ENCODE measurements at places on chromosomes 2 and 18.

DNA sequence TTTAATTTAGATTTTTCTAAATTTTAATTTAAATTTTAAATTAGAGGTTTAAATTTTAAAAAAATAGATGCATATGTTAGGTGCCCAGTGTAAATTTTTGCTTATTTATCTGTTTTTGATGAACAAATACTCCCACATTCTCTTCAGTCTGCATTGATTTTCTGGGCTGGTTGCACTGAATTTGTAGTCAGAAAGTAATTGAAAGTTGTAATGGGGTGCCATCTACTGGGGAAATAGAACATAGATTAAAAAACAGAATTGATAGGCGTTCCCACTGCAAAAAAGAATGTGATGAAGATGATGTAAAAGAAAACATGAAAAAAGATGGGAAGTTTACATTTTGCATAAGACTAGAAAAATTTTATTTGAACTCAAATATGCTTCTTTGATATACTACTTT lies 51.7 kb upstream of the CCDC85A start:
- DNase-seq = no peak

- no peak for DNase-seq
Measured at GRCh38 chr2:393711-394696, 106.1 kb upstream of the ALKAL2 start.

GRCh38 chr2:172813314-172813888 lies 77.8 kb downstream of the RAPGEF4 start:
- no peak for DNase-seq

- no peak for DNase-seq
Measured at GRCh38 chr2:20330192-20330591, 20.5 kb downstream of the PUM2 start.

DNA sequence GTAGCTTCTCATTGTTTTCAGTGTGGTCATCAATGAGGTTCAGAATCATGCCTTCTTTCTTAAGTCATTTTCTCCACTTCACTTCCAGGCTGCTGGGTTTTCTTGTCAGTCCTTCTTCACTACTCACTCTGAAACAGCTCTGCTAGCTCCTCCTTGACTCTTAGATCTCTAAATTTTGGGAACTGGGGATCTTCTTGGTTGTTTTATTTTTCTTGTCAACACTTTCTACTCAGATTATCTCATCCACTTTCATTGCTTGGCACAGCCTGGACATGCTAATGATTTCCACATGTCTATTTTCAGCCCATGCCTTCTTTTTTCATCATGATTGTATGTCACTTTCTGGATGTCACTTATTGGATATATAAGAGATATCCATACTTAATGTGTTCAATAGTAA lies 517.8 kb upstream of the DSEL start:
- no peak for DNase-seq

DNA sequence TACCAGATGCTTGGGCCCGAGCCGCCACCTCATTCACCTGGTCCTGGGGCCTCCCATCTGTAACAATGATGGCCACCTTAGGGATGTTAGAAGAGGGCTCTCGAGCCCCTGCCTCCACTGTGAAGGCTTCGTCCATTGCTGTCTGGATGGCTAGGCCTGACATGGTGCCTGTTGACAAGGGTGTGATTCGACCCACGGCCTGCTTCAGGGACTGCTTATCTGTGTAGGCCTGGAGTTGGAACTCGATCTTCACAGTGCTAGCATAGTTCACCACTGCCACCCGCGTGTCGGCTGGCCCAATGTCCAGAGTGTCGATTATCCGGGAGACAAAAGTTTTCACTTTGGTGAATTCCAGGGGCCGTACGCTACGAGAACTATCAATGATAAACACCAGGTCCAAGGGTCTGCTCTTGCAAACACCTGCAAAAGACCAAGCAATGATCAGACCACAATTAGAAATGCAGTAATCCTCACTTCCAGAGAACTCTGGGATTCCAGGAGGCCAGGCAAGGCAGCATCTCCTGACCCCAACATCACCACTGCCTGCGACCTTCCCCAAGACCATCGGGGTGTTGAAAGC lies 6.5 kb downstream of the MATN3 start:
- no peak for DNase-seq

- DNase-seq = no peak
Measured at GRCh38 chr2:159124931-159125467, 156.6 kb downstream of the TANC1 start.

DNA sequence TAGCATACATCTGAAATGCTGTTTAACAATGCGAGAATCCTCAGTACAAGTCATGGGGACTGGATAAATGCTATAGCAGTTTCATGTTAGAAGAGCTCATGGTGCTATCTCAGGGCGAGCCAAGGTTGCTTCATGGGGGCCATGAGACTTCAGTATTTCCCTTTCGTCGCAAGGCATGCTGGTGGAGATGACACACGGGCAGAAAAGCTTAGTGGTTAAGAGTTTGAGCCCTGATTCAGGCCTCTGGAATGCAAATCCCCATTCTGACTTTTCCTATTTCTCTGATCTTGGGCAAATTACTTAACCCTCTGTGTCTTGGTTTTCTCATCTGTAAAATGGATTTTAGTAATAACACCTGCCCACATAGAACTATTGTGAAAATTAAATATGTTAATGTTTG lies 57.4 kb upstream of the EPHA4 start:
- DNase-seq = no peak

GRCh38 chr2:205699515-205700289 lies 17.4 kb downstream of the NRP2 start:
- no peak for DNase-seq

- no peak for DNase-seq
Measured at GRCh38 chr2:143574069-143574468, 444.9 kb downstream of the ARHGAP15 start.

DNA sequence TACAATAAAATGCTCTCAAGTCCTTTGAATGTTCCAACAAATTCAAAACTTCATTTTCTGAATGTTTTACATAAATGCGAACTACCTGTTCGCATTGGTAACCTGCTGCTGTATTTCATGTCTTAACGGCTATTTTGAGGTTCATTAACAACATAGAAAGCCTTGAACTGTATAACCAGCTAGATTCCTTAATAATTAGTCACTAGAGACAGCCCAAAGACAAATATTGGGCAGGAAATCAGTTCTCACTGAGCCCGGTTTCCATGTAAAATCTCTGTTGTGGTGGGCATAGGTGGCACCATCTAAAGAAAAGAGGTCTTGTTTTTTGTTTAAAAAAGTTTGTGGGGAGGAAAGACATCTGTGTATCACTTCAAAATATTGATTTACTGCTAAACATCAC lies 29.2 kb downstream of the PDIA6 start:
- DNase-seq = no peak

DNA sequence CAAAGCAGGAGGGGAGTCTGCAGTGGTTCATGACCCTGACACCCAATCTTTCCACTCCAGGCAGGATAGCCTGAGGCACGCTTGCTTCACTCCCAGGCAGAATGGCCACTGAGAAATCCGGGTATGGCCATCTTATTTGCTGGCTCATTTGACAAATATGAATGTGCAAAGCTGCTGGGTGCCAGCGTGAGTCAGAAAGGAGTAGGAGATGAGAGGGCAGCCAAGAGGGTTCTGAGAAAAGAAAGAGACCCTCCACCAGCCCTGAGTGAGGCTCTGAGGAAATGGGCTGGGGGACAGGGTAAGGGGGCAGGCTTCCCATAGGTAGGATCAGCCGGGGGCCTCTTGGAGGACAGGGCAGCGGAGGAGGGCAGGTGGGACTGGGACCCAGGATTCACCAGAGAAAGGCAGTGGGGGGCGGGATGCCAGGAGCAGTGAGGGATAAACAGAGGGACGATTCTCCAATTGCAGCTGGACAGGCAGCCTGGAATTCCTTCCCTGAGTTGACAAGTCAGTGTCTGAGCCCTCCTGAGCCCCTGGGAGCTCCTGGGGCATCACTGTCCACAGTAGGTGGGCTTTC lies 15.2 kb downstream of the RAMP1 start:
- no peak for DNase-seq

DNA sequence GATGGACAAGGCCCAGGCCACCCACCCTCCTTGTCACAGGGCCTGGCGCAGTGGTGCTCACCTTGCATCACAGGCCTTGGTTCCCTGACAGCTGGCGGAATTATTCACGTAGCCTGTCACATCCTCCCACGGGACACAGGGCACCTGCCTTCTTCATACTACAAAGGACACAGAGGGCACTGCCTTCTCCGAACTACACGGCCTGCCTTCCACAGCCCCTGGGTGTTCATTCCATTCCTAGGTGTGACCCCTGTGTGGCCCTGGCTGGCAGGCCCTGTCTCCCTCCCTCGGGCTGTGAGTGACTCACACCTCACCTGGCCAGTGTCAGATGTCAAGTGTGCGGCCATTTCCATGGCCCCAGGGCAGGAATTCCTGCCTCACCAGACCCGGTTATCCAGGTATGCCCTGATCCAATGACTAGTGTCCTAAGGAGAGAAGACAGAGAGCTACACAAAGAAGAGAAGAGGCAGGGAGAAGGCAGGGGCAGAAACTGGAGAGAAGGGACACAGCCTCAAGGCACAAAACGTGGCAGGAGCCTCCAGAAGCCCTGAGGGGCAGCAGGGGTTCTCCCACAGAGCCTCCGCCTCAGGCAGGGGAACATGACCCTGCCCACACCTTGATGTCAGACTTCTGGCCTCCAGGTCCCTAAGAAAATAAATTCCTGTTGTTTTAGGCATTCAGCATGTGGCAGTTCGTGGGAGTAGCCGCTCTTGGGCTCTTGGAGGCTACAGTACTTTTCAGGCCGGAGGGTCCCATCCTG lies 43.4 kb downstream of the MBP start:
- no peak for DNase-seq

DNA sequence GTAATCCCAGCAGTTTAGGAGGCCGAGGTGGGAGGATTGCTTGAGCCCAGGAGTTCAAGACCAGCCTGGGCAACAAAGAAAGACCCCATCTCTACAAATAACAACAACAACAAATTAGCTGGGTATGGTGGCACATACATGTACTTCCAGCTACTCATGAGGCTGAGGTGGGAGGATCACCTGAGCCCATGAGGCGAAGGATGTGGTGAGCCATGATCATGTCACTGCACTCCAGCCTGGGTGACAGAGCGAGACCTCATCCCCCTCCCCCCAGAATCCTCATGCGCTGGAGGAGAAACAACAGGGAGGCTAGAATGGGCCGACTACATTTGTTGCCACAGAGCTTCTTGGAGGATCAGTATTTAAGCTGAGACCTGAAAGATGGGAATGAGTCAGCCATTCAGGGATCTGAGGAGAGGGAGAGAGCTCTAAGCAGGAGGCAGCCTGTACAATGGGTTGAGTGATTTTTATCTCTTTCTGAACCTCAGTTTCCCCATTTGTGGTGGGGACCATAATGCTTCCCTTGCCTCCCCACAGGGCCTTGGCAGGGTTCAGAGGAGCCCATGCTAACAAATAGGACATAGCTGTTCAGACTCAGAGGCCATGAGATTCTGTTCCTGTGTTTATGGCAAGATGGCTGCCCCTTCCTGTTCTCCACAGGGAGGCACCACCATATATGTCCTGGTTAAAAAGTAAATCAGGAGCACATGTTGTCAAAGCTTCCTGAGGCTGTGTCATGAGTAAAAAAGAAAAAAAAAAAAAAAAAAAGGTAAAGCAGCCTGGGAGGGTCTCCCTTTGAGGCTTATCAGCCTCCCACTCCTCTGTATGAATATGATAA lies 131.4 kb upstream of the HAAO start:
- no peak for DNase-seq

DNA sequence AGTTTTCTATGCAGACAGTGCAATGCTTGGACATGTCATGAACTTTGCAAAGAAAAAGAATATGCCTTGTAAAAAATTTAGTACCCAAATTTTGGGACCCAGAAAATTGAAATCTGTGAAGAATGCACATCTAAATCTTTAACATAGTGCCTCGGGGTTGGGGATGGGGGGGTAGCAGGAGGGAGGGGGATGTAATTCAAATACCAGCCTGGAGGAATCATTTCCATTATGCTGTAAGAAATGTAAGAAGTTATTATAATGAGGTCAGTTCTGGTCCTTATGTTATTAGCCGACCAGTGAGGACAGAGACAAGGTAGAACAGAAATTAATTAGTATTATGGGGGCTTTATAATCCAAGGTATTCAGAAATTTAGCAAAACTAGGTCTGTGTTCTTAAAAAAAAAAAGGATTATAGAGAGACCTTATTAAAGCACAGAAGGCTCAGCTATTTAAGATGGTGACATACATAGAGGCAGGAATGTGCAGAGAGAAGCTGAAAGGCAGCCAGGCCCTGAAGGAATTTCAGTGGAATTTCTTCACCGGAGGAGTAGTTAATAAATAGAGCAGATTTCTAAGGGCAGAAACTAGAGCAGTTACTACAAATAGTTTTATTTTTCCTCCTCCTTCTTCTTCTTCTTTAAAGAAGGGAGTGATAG lies 89.0 kb upstream of the RBMS1 start:
- DNase-seq = peak; percentile 7

- no peak for DNase-seq
Measured at GRCh38 chr18:47987388-47987699, 56.9 kb upstream of the SMAD2 start.

Measured in nephron progenitor cell (in vitro differentiated cells).